Lung (tissue), 17 donors: ENCODE measurements at places on chromosomes 1 and 21.

DNA sequence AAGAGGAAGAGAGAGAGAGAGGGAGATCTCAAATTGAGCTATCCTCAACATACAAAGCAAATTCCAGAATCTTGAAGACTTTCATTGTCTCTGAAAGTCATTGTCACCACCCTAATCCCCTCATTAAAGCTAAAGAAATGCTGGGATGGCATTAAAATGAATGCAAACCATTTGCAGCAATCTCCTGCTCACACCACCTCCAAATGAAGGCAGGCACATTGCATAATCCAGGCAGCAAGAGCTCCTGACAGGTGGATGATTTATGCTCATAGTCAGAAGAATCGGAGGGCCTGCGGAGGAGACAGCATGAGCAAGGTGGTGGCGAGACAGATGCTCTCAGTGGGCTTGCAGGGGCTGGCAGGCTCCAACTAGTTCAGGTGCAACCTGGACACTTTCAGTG lies 90.2 kb downstream of the ESRRG start:
- no peak for DNase-seq

GRCh38 chr1:172531412-172532182 lies 1.4 kb upstream of the SUCO start:
- DNase-seq: no peak

DNA sequence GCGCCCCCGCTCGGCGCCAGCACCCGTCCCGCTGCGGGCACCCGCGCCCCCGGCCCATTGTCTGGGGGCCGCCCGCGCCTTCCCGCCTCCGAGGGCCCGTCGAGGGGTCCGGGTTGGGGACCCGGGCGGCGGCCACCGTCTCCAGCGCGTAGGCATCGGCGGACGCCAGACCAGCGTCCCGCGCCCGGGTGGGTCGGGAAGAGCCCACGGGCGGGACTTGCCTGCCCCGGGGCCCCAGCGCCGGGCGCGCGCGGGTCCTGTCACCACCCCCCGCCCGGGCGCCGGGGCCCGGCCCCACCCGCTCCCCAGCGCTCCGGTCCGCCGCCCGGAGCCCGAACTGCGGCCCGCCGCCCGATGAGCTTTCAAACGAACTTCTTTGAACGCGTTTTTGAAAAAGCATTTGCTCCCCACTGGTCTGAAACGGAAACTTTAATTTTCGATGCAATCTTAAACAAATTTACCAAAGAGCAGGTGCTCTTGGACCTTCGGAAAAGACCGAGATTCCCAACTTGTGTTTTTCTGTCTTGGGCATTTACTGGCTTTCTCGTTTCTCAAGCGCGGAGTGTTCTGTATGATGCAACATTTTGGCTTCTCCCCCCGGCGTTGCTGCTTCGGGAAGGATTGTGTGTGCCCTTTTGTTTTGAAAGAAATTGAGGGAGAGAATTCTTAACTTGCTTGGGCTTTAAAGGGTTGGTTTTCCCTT lies 615 bp downstream of the CLIC4 start:
- peak; percentile 89 for DNase-seq

DNA sequence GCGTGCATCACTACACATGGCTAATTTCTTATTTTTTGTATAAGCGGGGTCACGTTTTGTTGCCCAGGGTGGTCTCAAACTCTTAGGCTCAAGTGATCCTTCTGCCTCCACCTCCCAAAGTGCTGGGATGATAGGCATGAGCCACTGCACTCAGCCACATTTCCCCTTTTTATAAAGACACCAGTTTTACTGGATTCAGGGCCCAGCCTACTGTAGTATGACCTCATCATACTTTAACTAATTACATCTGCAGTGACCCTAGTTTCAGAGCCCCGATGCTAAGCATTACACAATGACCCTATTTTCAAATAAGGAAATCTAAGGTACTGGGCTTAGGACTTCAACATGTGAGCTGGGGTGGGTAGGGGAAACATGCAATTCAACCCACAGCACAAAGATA lies 31.8 kb upstream of the ENAH start:
- DNase-seq: no peak

DNA sequence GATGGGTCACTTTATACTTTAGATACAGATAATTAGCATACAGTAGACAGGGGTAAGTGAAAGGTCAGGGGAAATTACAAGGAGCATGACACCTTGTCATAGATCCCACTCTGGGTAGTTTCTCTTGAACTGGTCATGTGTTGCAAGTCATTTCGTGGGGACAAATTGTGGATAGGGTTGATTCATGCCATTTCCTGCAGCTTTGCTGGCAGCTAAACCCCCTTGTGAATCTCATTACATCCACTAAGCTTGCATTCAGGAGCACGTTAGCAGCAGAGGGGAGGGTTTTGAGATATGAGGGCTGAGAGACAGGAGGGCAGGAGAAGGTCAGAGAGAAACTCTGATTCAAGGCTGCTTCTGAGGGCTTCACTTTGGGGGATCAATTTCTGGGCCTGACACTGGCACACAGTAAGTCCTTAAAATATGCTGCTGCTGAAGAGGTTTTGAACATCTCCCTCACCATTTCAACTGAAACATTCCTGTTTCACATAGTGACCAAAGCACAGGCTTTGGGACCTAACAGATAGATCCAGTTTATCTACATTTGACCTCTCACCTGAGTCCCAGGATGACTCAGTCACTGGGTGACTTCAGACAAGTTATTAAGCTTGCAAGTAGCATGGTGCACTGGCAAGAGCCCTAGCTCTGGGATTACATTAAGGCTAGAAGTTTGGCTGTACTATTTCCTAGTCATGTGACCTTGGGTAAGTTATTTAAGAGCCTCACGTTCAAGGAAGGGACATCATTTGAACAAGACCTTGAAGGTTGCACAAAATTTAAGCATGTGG lies 206.0 kb upstream of the USP24 start:
- no peak for DNase-seq

DNA sequence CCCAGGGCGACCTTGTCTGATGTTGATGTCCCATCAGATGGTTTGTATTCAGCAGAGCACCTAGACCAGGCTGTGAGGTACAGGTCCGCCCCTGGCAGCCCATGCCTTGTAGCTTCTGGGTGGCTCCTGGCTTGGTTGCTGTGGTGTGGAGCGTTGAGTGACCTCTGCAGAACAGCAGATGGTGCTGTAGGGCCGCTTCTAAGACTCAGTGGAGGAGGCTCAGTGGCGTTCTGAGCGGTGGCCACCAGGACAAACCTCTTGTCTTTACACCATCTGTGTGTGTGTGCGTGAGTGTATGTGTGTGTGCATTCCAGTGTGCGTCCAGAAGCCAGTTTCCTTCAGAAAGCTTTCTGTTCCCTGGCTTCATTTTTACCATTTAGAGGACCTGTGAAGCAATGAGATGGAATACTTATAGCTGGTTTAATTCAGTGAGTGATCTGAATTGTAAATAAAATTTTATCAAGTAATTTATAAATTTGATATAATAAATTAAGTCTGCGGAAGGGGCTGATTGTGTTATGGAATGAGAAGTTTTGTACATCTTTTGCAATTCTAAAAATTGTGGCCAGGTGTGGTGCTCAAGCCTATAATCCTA lies 66.1 kb downstream of the ADARB1 start:
- DNase-seq: peak; percentile 87

GRCh38 chr1:1291548-1292441 lies 11.6 kb downstream of the SCNN1D start:
- peak; percentile 67 for DNase-seq

GRCh38 chr1:183185941-183186490 lies at the start of gene LAMC2:
TSS of gene LAMC2 (plus strand) at chr1:183186264. CDS start at chr1:183186353, 89 bp downstream.
- peak; percentile 71 for DNase-seq

- peak; percentile 47 for DNase-seq
Observed at GRCh38 chr1:232353001-232353400, 276.9 kb downstream of the SIPA1L2 start.

- DNase-seq: no peak
Observed at GRCh38 chr1:204045430-204045829, 27.5 kb upstream of the SOX13 start.

DNA sequence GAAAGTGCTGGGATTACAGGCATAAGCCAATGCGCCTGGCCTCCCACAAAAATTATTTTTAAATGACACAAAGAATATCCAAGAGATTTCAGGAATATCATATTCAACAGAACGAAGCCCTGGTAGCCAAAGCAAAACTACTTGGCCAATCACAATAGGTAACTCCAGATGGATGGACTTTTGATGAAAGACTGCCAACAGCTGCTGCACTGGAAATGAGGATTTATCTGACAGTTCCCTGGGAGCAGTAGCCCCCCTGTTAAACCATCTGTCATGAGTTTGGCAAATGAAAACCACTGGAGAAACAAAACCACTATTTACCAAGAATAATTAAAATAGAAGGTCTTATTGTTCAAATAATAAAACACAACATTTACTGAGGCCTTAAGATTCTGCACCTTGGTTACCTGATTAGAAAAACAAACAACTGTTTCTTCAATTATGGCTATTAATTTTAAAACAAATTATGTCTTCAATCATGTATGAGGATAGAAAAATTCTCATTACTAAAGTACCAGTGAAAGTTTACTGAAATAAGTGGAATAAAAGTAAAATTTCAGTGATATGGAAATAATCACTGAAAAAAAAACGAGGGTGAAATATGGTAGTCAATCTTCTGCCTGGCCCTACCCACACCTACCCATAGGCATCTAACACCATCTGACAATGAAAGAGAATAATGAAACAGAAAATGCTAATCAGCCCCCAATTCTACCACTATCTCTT lies 34.3 kb upstream of the PSMG1 start:
- DNase-seq: no peak

DNA sequence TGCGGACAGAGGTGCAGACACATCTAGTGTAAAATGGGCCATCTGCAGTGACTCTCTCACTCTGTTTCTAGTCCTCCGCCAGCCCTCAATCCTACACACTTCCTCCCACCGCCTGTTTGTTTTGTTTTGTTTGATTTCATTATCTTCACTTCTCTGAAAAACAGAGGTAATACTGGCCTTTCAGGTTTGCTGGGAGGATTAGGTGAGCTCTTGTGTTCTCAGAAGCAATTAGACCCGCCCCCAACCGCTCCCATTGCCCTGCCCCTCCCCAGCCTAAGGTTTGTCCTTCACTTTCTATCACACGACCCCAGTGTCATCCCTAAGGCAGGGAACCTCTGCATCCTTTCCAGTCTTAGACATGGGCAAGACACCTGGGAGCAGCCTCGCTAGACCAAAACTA lies 43.2 kb upstream of the TACSTD2 start:
- DNase-seq: peak; percentile 39

DNA sequence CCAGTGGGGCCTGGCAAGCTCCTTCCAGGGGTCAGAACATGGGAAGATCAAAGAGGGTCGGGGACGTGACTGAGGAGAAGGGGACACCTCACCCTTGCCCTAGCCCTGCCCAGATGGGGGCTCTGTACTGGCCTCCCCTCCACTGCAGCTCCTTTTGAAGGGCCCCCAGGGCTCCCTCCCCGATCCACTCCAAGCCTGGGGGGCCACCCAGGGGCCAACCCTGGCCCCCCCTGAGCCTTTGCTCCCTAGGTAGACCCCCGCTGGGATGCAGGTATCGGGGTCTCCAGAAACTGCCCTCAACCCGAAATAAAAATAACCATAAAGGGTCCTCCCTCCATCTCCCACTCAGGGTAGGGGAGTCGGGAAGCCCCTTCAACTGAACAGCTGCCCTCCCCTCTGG lies 37.4 kb upstream of the FAM131C start:
- DNase-seq: no peak

DNA sequence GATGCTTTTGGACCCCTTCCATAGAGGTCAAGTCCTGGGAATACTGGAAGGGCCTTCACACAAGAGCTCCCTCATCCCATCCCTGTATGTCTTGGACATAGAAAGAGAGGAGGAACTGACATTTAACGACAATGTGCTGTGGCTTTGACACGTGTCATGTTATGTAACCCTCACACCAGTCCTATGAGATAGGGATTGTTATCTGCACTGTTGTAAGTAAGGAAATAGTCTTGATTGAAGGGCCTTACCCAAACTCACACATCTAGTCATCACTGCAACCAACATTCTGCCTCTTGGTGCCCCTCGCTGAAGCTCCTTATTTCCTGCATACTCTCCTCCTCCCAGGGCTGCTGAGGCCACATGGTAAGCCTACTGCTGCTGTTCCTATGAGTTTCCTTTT lies 63.7 kb upstream of the ANGPTL1 start:
- DNase-seq: no peak

DNA sequence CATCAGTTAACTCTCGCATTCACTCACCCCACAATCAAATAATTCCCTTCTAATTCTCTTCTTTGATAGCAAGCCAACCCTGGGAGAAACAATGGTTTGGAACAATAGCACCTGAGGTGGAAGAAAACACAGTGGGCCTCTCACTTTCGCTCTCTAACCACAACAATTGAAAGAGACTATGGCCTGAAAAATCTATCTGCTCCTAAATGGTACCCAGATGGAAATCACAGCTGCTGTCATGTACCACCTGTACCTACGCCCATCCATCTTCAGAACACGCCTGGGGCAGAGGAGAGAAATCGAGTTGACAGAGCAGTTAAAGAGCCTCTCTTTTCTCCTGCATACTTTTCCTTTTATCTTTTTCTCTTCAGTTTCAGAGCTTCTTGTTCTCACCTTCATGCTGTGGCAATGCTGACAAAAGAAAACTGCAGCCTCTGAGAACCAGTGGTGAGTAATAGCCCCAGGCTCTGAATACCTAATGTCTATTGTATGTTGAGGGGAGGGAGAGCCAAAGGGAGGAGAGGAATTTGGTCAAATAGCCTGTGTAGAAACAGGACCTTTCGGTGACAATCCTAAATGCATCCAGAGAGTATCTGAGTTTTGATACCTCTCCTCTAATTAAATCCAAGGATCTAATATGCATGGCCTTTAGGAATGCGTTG lies 57.7 kb downstream of the ZC3H11B start:
- no peak for DNase-seq

- DNase-seq: no peak
Observed at GRCh38 chr1:248752161-248753028, 3.2 kb downstream of the LYPD8 start.

- no peak for DNase-seq
Observed at GRCh38 chr1:48402599-48402998, 69.4 kb downstream of the SPATA6 start.

DNA sequence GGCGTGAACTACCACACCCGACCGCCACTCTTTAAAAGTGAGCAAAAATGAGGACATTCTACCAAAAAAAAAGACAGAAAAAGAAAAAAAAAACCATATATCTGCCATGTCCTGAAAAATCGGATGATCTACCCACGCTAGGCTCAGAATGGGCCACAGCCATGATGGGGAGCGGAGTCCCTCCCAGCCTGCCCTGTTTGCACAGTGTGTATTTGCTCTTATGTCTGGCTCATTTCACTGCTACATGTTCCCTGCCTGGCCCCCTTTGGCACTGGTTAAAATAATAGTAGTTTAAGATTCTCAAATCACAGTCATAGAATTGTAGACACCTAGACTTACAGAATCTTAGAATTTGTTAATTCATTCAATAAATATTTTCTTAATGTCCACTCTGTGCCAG lies 121.9 kb downstream of the PTPRU start:
- DNase-seq: no peak
